ENCODE measurements at places on chromosomes 12 and 14.

GRCh38 chr12:94558612-94559011 is 91.7 kb downstream of the TMCC3 start:
- DNase-seq = no peak

DNA sequence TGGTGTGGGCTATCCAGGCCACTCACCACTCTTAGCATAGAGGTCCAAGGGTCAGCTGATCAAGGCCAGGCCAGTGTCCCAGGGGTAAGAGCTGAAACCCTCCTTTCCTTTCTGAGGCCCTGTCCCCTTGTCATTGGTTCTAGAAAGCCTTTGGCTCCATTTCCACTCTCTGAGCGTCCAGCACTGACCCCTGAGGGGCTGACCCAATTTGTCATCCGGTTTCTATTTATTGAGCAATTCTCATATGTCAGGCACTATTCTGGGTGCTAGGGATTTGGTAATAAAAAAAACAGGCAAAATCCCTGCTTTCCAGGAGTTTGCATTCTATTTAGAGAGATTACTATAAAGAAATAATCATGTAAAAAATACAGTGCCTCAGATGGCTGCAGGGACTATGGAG is 3.4 kb downstream of the KRT77 start:
- no peak for DNase-seq

GRCh38 chr12:124736115-124737039 is 127.3 kb downstream of the SCARB1 start:
- DNase-seq = no peak

GRCh38 chr14:104244221-104245011 is 106.0 kb downstream of the KIF26A start:
- no peak for DNase-seq

GRCh38 chr14:101075025-101075800 is 171.7 kb upstream of the RTL1 start:
- DNase-seq = no peak

DNA sequence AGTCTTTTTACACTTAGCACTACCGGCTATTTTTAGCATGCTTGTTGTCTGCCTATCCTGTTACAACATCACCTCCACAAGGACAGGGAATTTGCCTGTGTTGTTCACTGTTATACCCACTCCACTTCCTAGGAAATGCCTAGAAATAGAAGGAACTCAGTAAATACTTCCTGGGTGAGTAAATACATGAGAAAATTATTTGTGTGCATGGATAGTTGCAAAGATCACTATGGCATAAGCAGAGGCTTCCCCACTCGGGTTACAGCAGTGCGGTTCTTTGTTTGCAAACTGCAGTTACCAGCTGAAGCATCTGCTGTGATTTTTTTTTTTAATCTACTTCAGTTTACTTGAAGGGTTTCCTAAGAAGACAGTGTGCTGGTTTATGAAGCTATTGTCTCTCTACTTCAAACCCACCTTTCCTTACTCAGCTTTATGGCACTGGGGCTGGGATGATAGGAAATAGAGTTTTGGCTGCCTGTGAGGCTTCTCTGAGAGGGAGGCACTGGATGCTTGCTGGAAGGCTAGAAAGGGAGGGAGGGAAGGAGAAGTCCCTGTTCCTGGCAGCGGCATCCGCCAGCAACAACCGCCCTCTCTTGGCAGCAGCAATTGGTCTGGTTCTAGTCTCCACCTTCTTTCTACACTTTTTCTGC is 29.0 kb downstream of the PDE6H start:
- no peak for DNase-seq

DNA sequence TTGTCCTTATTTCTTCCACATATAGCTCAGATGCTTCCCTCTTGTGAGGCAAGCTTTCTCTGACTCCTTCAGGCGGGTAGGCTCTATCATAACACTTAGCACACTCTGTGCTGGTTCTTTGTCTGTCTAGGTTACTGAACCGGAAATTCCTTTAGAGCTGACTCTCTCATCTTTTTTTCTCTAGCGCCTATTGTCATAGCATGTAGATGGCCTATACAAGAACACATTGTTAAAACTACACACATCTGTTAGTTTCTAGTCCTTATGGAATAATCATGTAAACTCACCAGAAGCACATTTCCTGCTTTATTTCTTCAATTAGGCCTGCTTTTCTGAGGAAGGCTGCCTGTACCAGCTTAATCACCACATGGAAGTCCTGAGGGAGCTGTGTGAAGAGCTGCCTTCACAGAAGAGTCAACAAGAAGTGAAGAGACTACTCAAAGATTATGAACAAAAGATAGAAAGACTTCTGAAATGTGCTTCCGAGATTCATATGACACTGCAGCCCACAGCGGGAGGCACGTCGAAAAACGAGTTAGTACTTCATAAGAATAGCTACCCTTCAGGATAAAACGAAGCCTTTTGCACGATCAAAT is 143.9 kb downstream of the SYNE2 start:
- no peak for DNase-seq

- no peak for DNase-seq
Observed at GRCh38 chr12:90982170-90982569, 22.6 kb downstream of the EPYC start.

DNA sequence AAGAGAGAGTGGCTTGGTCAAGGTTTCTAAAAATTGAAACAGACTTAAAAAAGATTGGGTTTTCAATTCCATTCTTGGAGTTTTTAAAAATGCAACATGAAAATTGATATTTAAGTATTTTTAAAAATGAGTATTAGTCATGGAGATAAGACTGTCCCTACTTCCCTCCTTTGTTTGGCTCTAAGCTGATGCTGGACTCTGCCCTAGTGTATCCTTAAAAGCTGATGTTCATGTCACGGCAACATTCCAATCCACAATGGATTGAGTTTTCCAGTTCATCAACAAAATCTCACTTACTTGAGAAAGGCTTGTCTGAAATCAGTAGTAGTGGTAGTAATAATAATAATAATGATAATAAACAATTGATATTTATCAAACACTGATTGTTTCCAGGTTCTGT is 119.0 kb upstream of the SLC38A2 start:
- DNase-seq = no peak

DNA sequence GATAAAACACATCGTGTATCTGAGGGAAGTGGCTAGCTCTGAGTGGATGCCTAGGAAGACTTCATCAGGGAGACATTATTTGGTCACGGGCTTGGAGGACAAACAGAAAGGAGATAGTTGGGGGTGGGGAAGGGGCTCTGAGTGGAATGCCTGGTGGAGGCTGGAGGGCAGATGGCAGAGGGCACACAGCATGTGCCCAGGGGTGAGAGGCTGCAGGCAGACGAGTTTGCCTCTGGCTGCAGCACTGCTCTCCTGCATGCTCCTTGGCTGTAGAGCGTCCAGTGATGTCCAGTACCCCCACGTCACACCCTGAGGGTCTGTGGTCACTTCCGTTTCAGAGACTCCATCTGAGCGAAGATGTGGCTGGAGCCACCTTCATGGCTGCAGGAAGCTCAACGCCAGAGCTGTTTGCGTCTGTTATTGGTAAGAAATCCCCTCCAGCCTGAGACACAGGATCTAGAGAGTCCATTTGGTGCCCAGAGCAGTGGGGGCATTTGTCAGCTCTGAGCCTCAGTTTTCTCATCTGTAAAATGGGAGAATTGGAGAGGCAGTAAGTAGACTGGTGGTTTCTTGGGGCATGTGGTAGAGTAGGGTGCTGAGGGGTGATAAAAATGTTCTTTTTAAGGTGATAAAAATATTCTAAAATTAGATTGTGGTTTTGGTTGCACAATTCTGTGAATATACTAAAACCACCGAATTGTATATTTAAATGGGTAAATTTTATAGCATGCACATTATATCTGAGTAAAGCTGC is 71.7 kb upstream of the RIN3 start:
- DNase-seq = no peak

DNA sequence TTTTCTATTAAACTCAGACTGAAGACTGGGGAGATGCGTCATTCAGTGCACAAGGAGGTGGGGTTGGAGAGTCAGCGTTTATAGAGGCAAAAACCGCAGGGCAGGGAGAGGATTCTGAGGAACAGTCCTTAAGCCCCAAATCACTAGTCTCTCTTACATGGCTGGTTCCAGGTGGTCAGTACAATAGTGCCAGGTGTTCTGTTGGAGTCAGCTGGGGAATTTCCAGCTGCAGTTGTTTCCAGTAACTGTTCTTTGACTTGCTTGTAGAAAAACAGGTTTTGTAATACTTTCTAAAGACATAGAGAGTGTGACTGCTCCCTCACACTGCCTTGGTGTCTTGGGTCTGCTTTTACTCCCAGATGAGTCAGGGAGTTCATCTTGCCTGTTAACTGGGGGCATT is 192.2 kb downstream of the TMTC3 start:
- DNase-seq = no peak

- no peak for DNase-seq
Observed at GRCh38 chr14:24066496-24067132, 4.7 kb upstream of the CPNE6 start.

- DNase-seq = no peak
Observed at GRCh38 chr12:95653771-95654546, 102.7 kb upstream of the USP44 start.

- no peak for DNase-seq
Observed at GRCh38 chr14:68012871-68013270, 193.3 kb downstream of the RAD51B start.

DNA sequence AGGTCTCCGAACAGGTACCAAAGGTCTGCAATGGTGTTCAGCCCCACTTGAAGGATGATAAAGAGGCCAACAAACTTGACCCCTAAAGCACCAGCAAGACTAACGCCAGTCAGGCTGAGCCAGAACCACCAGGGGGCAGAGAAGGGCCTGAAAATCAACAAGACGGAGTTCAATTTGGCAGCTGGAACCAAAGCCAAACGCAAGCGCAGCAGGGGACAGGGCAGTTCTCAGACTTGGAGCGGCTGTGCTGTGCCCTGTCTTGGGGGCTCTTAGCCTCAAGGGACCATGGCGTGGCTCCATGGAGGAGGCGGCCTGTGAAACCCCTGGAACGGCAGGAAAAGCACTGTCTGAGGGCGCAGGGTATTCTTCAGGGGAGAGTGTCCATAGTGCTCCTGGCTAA is 19.6 kb downstream of the POMT2 start:
- DNase-seq = peak; percentile 34

- no peak for DNase-seq
Observed at GRCh38 chr12:77734214-77734883, 96.3 kb upstream of the NAV3 start.

DNA sequence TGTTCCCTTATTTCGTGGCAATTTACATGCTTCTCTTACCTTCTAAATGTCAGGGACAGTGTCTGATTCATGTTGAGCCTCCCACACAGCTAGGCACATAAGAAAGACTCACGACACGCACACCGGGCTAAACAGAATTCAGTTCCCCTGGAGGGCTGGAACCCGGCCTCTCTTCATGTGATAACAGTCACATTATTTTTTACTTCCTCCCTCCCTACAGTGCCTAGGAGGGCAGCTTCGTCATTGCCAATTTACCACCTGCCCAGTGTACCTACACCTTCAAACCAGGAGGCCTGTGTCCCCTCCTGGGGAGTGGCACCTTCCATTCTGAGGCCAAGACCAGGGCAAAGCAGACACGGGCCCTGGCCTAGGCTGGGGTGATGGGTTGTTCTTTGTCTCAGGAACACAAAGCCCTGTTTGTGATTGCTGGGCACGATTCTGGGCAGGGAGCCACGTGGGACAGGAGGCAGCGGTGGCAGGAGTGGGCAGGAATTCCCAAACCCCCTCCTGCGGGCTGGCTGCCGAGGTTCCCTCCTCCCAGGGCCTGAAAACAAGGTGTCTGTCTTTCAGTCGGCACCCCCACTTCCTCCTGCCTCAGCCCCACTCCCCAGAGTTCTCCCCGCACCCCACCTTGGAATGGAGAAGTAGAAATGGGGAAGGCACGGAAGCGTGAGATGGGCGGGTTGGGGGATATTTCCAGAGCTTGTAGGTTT is 6.8 kb upstream of the RASAL1 start:
- DNase-seq = no peak

DNA sequence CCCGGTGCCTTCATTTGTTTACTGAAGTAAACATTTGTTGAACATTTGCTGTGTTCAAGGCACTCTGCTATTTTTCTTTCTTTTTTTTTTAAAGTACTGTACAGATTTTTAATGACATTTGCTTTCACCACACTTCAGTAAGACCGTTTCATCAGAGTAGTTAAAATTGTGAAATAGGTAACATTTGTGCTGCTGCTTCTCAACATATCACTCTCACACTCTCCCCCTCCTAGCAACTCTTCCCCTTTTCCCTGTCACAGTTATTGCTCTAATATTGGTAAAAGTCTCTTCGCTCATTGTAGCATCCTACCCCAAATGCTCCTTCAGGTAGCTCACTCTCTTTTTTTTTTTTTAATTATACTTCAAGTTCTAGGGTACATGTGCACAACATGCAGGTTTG is 49.6 kb downstream of the SRGAP1 start:
- no peak for DNase-seq

DNA sequence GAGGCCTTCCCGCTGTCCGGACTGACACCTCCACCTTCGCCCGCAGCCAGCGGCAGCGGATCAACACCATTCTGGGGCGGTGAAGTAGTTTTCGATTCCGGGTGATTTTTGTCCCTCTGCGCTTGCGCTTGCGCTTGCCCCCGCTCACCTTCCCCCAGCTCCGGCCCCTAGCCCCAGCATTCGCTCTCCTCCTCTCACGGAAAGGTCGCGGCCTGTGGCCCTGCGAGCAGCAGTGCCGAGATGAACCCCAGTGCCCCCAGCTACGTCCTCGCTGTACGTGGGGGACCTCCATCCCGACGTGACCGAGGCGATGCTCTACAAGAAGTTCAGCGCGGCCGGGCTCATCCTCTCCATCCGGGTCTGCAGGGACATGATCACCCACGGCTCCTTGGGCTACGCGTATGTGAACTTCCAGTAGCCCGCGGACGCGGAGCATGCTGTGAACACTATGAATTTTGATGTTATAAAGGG is 22.7 kb upstream of the SRGAP1 start:
- no peak for DNase-seq

Measured in SW 1271 (cell line).